ENCODE measurements at places on chromosomes 3 and 15. TPM values are rescaled to one million over a fixed set of nuclear protein-coding genes. Genes with fewer than 3 reads are reported as not detected.

The GABRR3 gene
- total RNA-seq, result not detected

The MKRN2 gene
- total RNA-seq, result 22.1 TPM

The RAB6B gene
- total RNA-seq, result 1.2 TPM

The C3orf22 gene
- not detected for total RNA-seq

DNA sequence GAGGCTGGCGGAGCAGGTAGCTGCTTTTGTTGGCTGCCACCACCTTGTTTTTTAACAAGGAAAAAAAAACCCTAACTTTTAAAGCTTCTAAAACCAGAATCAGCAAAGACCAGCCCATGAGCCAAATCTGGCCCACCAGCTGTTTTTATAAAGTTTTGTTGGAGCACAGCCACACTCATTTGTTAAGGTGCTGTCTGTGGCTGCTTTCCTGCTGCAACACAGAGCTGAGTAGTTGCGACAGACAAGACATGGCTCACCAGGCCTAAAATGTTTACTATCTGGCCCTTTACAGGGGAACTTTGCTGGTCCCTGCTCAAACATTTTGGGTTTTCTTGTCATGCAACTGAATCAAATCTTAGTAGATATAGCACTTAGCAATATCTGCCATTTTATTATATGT is 18.9 kb downstream of the EFCAB12 start:
- no peak for DNase-seq
- no peaks in the 10 kb centered on the region for H3K36me3 ChIP-seq
- peaks cover 10% of the 10 kb centered on the region for H3K4me1 ChIP-seq
- no peak overlapping the region for H3K27ac ChIP-seq
- H3K27me3 ChIP-seq, result no peaks in the 10 kb centered on the region

GRCh38 chr15:64754663-64755426 is 20.5 kb downstream of the RBPMS2 start:
- H3K27me3 ChIP-seq, result no peaks in the 10 kb centered on the region
- no peak overlapping the region for H3K27ac ChIP-seq
- no peaks in the 10 kb centered on the region for H3K36me3 ChIP-seq
- no peak overlapping the region for H3K4me3 ChIP-seq
- H3K4me1 ChIP-seq, result no peaks in the 10 kb centered on the region

DNA sequence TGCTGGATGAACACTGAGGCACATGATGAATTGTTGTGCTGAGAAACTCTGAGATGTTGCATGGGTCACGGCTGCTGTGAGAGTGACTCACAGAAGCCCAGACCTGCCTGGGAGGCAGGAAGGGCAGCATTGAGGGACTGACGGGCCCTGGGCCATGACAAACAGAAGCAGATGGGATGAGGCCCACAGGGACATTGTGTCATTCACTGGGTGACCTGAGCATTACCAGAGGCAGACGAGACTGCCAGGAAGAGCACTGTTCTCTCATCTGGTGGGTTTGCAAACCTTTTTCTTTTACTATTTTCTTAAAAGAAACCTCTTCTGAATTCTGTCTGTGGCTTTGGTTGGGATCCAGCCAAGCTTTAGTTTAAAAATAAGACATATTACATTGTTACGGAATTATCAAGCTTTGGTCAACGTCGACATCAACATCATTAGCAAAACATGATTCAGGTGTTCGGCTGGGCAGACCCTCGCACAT is 67.8 kb downstream of the BDH1 start:
- no peak for DNase-seq
- H3K27me3 ChIP-seq, result no peaks in the 10 kb centered on the region
- H3K36me3 ChIP-seq, result no peaks in the 10 kb centered on the region
- H3K27ac ChIP-seq, result no peak overlapping the region

DNA sequence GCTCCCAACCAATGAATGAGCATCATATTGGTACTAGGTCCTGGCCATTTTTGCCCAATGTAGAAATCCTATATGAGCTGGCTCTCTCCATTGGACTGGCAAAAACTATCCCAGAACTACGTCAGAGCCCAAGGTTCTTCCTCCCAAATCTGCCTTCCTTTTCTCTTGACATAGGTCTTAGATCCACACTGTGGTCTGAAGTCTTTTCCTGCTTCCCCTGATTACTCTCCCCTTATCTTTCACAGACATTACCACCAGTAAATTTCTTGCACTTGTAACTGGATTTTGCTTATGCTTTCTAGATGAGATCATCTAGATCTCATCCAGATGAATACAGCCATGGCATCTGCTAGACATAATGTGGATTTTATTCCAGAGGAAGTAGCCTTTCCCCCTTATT is 141.2 kb upstream of the GADL1 start:
- DNase-seq, result no peak
- H3K27ac ChIP-seq, result no peak overlapping the region
- no peaks in the 10 kb centered on the region for H3K36me3 ChIP-seq
- H3K4me1 ChIP-seq, result no peaks in the 10 kb centered on the region

- H3K36me3 ChIP-seq, result no peaks in the 10 kb centered on the region
- H3K27ac ChIP-seq, result peak overlapping the region; percentile 73
- H3K4me3 ChIP-seq, result peak overlapping the region; percentile 24
- no peaks in the 10 kb centered on the region for H3K27me3 ChIP-seq
Observed at GRCh38 chr3:71225951-71226564, 357.5 kb downstream of the FOXP1 start.

DNA sequence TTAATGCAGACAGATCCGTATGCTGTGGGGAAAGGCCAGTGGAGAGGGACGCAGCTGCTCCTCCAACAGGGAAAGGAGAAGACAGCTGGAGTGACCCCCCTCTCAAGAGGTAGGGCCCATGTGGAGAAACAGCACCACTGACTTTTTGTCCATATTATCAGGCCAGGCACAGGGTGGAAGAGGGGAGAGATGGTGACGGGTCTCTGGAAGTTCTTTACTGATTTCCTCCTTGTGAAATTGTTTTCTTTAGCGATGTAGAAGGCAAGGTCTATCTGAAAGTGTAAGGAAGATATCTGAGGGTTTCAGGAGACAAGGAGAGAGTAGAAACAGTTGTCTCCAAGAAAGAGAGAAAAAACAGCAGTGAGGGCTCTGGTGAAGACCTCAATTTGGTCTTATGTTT is 338.8 kb downstream of the VPS13C start:
- H3K27ac ChIP-seq, result no peak overlapping the region
- no peak overlapping the region for H3K4me3 ChIP-seq
- H3K36me3 ChIP-seq, result no peaks in the 10 kb centered on the region
- H3K4me1 ChIP-seq, result no peaks in the 10 kb centered on the region
- H3K27me3 ChIP-seq, result no peaks in the 10 kb centered on the region
- DNase-seq, result no peak

GRCh38 chr3:105676621-105677300 is 192.1 kb downstream of the CBLB start:
- H3K4me1 ChIP-seq, result no peaks in the 10 kb centered on the region
- DNase-seq, result no peak
- no peaks in the 10 kb centered on the region for H3K36me3 ChIP-seq
- no peak overlapping the region for H3K27ac ChIP-seq

- no peaks in the 10 kb centered on the region for H3K36me3 ChIP-seq
- DNase-seq, result no peak
- H3K27me3 ChIP-seq, result no peaks in the 10 kb centered on the region
- H3K27ac ChIP-seq, result no peak overlapping the region
- H3K4me1 ChIP-seq, result peaks cover 12% of the 10 kb centered on the region
Observed at GRCh38 chr15:41553731-41554130, 5.3 kb upstream of the TYRO3 start.

DNA sequence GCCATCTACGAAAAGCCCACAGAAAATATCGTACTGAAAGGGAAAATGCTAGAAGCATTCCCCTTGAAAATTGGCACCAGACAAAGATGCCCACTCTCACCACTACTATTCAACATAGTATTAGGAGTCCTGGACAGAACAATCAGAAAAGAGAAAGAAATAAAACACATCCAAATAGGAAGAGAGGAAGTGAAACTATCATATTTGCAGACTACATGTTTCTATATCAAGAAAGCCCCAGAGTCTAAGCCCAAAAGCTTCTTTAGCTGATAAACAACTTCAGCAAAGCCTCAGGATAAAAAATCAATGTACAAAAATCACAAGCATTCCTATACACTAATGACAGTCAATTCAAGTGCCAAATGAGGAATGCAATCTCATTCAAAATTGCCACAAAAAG is 15.6 kb downstream of the OR5K3 start:
- no peak for DNase-seq
- no peaks in the 10 kb centered on the region for H3K27me3 ChIP-seq
- no peaks in the 10 kb centered on the region for H3K4me1 ChIP-seq
- no peaks in the 10 kb centered on the region for H3K36me3 ChIP-seq
